ENCODE measurements at places on chromosomes 1 and 21.

DNA sequence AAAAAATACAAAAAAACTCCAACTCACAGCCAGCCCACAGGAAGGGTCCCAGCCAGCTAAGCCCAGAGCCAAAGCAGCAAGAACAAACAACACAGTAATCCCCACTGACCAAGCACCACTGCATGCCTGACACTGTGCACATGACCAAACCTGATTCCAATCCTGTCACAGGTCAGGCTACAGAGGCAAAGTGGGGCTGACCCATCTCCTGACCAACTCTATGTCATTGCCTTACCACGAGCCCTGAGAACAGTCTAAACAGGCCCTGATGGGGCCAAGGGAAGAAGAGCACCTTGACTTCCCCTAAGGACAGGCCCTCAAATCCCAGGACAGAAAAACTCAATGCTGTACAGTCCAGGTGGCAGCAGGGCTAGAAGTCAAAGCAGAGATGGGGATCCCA lies 2.4 kb downstream of the LSS start:
- no peak for DNase-seq

- no peak for DNase-seq
Observed at GRCh38 chr1:2226525-2227345, 1.4 kb upstream of the SKI start.

GRCh38 chr1:214031267-214031650 lies 43.5 kb downstream of the PROX1 start:
- DNase-seq: no peak

GRCh38 chr1:43879414-43879813 lies 54.2 kb upstream of the ARTN start:
- no peak for DNase-seq

DNA sequence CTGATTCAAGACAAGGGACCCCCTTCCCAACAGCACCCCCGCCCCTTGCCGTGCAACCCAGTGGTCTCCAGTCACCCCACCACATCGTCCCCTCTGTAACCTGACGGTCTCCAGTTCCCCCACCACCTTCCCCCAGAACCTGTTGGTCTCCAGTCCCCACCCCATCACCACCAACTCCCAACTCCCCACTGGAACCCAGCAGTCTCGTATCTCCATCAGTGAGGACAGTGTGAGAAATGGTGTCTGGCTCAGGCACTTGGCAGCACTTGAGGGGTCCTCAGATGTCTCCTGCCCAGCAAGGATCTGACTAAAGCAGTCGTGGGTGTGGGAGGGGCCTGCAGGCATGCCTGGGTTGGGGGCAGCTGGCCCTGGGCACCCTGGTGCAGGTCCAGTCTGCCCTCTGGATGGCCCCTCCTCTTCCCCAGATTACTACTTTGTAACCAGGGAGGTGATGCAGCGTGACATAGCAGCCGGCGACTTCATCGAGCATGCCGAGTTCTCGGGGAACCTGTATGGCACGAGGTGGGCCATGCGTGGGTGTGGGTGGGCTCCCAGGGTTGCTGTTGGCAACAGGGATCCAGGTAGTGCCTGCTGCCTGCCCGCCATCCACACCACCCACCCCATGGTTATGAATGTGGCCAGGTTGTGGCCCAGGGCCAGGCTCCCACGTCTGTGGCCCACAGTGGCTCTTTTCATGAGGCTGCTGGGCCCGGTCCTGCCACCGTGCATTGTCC lies 3.1 kb upstream of the GJC2 start:
- no peak for DNase-seq

DNA sequence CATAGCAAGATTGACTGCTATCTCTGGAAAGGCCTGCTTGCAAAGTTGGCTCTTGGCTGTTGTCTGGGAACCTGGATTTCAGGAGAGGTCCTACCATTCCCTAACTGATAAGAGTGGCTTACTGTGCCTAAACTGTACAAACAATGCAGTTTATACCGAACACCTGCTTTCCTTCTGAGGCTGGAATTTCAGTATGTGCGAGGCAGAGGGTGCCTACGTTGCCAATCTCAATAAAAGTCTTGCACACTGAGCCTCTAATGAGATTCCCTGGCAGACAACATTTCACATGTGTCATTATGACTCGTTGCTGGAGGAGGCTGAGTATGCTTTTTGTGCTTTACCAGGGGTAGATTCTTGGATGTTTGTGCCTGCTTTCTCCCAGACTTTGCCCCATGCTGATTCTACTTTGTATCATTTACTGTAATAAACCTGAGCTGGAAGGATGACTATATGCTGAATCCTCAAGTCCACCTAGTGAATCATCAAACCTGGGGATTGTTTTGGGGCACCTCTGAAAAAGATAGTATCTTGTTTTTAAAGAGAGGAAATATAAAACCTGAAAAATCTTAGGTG lies 58.9 kb upstream of the GNG4 start:
- no peak for DNase-seq

DNA sequence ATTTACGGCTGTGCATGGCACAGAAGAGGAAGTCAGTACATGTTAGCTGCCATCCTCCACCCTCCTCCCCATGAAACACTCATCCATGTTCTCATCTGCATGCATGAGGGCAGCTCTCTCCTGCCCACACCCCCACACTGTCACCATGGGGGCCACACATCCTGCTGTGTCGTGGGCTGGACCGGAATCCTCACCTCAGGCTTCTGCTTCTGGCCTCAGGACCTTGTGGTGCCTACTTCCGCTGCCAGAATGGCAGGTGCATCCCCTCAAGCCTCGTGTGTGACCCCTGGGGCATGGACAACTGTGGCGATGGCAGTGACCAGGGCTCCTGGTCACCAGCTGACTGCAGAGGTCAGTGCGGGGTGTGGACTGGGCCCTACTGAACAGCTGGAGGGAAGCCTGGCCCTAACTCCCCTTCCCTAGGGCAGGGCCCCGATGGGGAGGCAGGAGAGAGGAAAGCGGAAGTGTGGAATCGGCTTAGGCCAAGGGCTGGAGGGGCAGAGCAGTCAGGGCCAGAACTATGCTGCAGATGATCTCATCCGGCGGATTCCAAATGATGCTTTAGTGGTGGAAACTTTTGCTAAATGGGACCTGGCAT lies 3.8 kb downstream of the LDLRAD2 start:
- no peak for DNase-seq

- DNase-seq: no peak
Observed at GRCh38 chr1:226091461-226091860, 28.9 kb downstream of the H3-3A start.

GRCh38 chr1:47594627-47595026 lies 156.8 kb downstream of the FOXD2 start:
- no peak for DNase-seq

DNA sequence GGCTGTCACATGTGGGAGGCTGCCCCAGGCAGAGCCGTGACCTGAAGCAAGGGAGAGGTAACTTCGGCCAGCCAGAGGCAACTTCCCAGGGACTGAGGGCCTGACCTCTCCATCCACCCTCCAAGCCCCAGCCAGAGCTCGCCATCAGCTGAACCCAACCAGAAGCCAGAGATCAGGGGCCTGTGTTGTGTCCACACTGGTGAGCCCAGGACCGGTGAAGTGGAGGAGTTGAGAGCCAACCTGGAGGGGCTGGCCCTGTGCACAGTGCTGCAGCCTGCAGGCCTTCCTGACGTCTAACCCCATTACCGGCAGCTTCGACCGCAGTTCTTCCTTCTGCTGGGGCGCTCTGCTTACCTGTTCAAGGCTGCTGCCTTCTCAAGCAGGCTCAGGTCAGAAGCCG lies 19.6 kb upstream of the PDE9A start:
- DNase-seq: no peak

DNA sequence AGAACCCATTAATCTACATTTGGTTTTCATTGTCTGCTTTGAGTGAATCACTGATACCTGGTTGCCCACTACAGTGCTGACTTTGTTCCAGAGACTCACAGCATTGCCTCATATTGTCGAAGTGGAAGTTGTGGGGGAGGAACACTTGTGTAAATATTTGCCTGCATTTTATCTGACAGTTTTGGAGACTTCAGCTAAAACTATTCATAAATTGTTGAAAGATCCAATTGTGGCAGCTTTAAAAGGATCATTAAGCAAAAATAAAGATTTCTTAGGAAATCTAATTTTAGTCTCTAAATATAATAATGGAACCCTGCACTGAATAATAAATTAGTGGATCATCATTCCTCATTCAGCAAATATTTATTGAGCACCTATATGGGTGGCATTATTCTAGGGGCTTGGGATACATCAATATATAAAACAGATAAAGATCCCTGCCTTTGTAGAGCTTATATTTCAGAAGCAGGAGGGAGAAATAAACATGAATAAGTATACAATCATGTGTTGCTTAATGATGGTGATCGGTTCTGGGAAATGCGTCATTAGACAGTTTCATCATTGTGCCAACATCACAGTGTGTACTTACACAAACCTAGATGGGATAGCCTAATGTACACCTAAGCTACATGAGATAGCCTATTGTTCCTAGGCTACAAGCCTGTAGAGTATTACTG lies 73.5 kb downstream of the OSBPL9 start:
- DNase-seq: no peak

GRCh38 chr1:219062161-219062560 lies 111.5 kb upstream of the LYPLAL1 start:
- no peak for DNase-seq
